ENCODE measurements at places on chromosomes 2 and 18.

DNA sequence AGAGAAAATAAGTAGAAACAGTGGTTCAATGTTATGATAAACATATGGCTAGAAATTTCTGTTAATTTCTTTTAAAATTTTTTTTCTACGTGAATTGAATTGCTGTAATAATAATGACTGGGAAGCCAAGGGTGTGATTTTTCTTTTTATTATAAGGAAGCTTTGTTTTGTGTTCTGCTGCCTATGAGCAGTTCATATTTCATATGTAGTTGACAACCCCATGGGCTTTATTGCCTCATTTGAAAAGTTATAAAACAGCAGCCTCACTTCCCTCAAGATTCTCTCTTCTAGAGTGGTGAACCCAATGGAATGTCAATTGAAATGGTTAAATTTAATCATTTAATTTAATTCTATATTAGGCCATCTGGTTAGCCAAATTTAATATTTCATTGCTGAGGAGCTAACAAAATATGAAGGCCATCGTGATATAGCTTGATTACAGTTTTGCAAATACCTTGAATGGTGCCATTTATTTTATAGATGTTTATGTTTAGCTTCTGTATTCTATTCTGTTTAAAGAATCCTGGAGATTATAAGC is 72.6 kb upstream of the DOCK10 start:
- no peak for DNase-seq

- DNase-seq: no peak
Observed at GRCh38 chr18:36432880-36433555, 135.5 kb downstream of the FHOD3 start.

DNA sequence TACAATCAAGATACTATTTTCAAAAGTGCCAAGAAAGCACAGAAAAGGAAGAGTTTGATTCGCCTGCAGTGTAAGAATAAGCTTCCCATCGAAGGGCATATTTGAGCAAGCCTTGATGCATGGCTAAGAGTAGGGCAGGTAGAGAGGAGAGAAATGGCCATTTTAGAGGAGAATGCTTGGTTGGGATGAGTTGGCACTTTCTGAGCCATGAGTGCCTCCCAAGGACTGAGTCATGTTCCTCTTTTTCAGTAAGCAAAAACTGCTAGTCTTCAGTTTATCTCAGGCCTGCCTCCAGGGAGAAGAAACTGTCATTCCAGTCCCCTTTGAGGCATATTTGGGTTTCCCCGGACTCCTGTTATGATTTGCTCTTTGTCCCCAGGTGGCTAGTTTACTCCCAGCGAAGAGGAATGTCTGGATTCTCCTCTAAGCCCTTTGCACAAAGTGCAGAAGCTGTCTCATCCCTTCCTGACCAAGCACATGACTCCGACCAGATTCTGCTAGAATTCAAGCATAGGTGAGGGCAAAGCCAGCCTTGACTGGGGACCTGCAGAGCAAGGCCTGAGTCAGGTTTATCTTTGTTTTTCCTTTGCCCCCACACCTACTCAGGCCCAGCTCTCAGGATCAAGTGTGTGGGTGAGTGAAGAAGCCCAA is 115.2 kb downstream of the TTC32 start:
- no peak for DNase-seq

GRCh38 chr2:31475692-31476091 is 61.1 kb upstream of the XDH start:
- no peak for DNase-seq

GRCh38 chr2:71938659-71939587 is 208.7 kb downstream of the CYP26B1 start:
- no peak for DNase-seq

- no peak for DNase-seq
Observed at GRCh38 chr18:79458131-79458838, 62.6 kb downstream of the NFATC1 start.

Measured in putamen (tissue), 1 donor.